Thyroid gland (tissue), 4 donors: ENCODE measurements at places on chromosomes 2 and 18. TPM values are rescaled to one million over a fixed set of nuclear protein-coding genes. Genes with fewer than 3 reads are reported as not detected.

- no peak for DNase-seq
Measured at GRCh38 chr2:152434395-152435182, 99.6 kb downstream of the FMNL2 start.

Gene CIB4
- total RNA-seq = 0.45 TPM

Gene ADRA2B
- total RNA-seq = 0.13 TPM

GRCh38 chr2:53545604-53546003, 222.0 kb upstream of the CHAC2 start:
- DNase-seq = no peak

Gene ARL5A
- 77.5 TPM for total RNA-seq

Gene TBC1D8
- 33.3 TPM for total RNA-seq

- DNase-seq = no peak
Measured at GRCh38 chr2:174623690-174624089, 26.1 kb upstream of the WIPF1 start.

DNA sequence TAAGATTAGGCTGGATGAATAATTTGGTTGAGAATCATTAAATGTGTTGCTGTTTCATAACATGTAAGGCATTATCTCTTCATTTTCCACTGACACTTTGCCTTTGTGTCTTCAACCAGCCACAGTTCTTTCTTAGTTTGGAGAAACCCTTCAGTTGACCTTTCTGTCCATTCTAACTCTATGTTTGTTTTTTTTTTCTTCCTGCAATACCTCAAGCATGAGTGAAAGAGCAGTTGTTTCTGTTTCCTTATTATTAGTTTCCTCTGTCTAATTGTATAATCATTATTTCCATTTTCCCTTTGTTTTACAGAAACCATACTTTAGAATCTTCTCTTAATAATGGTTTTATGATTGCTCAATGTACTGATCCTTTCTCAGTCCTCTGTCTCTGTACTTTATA, 25.6 kb downstream of the HADHB start:
- no peak for DNase-seq

- DNase-seq = no peak
Measured at GRCh38 chr18:2968606-2969005, 44.3 kb downstream of the LPIN2 start.

GRCh38 chr2:234588054-234588430, 91.2 kb upstream of the ARL4C start:
- DNase-seq = peak; percentile 70

GRCh38 chr2:110748489-110748867, 16.1 kb downstream of the ACOXL start:
- DNase-seq = no peak

GRCh38 chr2:1925928-1926327, 181.6 kb upstream of the PXDN start:
- DNase-seq = no peak

Gene L3MBTL4
- total RNA-seq = 15.2 TPM

Gene FSHR
- 0.13 TPM for total RNA-seq

DNA sequence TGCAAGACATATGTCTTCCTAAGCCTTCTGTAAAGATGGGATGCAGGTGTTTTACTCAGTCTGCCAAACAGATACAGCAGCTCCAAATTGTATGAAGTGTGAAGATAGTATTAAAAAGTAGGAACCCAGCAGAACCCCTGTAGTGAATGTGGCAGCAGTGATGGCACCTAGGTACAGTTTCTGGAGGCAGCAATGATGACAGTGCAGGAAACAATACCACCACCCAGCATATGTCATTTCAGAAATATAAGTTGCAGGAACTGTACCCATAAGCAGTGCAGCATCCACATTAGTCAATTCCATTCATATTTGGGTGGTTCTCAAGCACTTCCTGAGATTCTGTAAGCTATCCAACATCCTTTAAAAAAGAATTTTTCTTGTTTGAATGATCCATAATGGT, 46.7 kb upstream of the ATP5MC3 start:
- DNase-seq = no peak

DNA sequence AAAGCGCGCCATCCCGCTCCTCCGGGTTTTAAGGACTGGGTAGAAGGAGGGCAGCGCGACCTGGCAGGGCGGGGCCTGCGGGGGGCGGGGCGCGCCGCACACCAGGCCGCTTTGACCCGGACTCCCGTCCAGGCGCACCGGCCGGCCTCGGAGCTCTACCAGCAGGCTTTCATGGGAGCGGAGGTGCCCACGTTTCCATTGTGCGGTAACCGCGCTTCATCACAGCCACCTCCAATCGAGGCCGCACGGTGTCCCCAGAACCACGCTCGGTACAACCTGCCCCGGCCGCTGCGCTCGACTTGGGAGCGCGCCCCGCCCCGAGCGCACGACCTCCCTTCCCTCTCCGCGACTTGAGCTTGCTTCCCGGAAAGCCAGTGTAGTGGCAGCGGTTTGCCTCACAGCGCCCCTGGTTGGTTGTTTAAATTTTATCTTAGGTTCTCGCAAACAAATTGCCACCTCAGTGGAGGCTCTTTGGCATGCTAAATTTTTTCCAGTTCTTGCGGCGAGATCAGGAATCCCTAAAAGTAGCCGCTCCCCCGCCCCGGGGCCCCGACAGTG, 280 bp upstream of the CYP1B1 start:
- DNase-seq = peak; percentile 69

GRCh38 chr2:16870491-16871076, 204.9 kb upstream of the CYRIA start:
- no peak for DNase-seq

- DNase-seq = no peak
Measured at GRCh38 chr2:231221761-231222160, 23.3 kb downstream of the ARMC9 start.

Gene AKAIN1
- not detected for total RNA-seq

GRCh38 chr2:1156531-1156930, 205.9 kb downstream of the SNTG2 start:
- no peak for DNase-seq

- no peak for DNase-seq
Measured at GRCh38 chr2:173648816-173649215, 294.1 kb downstream of the CDCA7 start.

Gene REG3G
- not detected for total RNA-seq

Gene DNAH6
- 5.6 TPM for total RNA-seq

Gene CRYBA2
- total RNA-seq = not detected

DNA sequence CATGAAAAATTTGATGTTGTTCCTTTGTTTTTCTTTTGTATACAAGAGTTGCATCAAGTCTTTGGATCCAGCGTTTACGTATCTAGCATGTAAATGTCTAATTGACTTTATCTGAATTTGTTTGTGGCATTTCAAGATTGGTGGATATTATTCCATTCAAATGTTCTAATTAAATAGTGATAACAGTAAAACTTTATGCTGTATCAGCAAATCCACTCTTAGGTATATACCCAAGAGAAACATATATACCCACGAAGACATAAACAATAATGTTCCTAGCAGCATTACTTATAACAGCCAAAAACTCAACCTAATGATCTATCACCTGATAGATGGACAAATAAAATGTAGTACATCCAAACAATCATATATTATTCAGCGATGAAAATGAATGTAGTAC, 579.4 kb upstream of the LRATD1 start:
- no peak for DNase-seq

DNA sequence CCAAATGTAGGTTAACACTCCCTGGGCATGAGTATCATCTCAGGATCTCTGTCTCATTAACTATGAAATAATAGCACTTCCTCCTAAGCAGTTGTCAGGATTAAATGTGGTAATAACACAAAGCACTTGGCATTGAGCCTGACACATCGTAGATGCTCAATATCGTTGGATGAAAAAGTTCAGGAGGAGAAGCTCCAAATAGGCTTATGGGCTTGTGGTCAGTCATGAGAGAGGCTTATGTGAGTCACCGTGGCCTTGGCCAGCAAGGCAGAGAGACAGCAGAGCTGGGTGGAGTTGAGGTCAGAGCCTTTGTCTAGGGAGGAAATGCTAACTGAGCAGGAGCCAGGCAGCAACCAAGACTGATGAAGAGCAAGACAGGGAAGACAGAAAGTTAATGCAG, 68.3 kb upstream of the PPM1B start:
- DNase-seq = no peak

DNA sequence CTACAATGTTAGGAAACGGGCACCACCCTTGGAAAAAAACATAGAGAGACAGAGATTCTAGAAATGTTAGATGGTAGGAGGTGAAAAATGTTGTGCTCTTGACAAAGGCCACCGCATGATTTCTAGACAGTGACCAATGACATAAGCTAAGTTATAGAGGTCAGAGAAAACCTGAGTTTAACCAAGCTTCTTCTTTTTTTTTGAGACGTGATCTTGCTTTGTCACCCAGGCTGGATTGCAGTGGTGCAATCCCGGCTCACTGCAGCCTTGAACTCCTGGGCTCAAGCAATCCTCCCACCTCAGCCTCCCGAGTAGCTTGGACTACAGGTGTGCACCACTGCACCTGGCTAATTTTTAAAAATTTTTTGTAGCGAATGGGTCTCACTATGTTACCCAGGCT, 13.0 kb downstream of the FER1L5 start:
- DNase-seq = no peak

DNA sequence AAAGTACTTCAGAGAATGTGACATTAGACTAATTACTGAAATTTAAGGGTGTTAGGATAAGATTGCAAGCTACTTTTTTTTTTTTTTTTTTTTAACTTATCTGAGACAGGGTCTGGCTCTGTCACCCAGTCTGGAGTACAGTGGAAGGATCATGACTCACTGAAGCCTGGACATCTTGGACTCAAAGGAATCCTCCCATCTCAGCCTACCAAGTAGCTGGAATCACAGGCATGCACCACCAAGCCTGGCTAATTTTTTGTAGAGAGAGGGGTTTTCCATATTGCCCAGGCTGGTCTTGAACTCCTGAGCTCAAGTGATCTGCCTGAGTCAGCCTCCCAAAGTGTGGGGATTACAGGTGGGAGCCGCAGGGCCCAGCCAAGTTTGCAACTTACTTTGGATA, 1246.0 kb upstream of the ZEB2 start:
- DNase-seq = no peak

Gene FZD7
- 11.0 TPM for total RNA-seq

GRCh38 chr2:39685126-39685525, 19.4 kb downstream of the TMEM178A start:
- DNase-seq = no peak

Gene TGFA
- total RNA-seq = 12.9 TPM

DNA sequence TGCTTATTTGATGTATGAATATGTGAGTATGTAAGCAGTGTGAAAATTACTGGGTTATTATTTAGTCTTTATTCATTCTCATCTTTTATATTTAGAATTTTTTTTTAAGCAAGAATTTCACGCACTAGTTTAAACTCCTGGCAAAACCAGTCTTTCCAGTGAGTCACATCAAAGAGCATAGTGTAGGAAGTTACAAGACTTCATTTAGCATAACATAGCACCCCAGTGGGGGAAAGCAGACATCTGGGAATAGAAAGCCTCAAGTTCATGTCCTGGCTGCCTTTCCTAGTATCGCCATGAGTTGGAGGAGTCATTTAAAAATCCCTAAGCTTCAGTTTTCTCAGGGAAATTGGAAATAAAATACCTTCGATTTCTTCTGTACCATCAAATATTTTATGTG, 408.3 kb downstream of the NUP35 start:
- DNase-seq = no peak

- DNase-seq = no peak
Measured at GRCh38 chr18:8525692-8526091, 83.5 kb upstream of the RAB12 start.

- DNase-seq = no peak
Measured at GRCh38 chr2:167925758-167926157, 321.6 kb downstream of the STK39 start.

DNA sequence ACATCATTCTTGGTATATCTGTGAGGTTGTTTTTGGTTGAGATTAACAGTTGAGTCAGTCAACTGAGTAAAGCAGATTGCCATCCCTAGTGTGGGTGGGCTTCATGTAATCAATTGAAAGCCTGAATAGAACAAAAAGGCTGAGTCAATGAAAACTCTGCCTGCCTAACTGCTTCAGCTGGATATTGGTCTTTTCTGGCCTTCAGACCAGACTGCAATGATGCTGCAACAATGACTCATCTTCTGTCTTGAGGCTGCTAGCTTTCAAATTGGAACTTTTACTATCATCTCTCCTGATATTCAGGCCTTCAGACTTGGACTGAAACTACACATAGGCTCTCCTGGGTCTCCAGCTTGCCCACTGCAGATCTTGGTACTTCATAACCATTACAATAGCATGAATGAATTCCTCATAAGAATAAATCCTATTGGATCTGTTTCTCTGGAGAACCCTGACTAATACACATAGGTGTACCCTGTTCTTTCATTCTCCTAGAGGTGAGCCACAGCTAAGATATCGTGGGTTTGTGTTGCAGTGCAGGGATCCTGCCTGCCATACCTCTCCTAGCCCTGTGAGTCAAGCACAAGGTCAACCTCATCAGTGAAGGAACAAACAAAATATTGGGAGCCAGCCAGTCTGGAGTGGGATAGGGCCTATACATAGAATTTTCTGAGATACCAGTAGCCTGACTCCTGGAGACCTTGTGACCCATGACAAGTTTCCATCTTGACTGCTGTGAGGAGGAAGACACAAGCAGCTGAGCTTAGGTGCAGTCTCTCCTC, 473.8 kb downstream of the DCC start:
- DNase-seq = no peak
